ENCODE measurements at places on chromosomes 7 and 10. TPM values are rescaled to one million over a fixed set of nuclear protein-coding genes. Genes with fewer than 3 reads are reported as not detected.

The PRLHR gene
- not detected for total RNA-seq

The MSMB gene
- total RNA-seq, result not detected

The SEM1 gene
- 18.2 TPM for total RNA-seq

The ARMC3 gene
- total RNA-seq, result not detected

The C10orf143 gene
- 5.8 TPM for total RNA-seq

The EXOC4 gene
- 59.9 TPM for total RNA-seq

The CLRN3 gene
- total RNA-seq, result not detected

The AKR1C1 gene
- 2.6 TPM for total RNA-seq

- no peak for DNase-seq
- no peak overlapping the region for H3K4me3 ChIP-seq
- H3K36me3 ChIP-seq, result no peaks in the 10 kb centered on the region
- H3K27me3 ChIP-seq, result no peaks in the 10 kb centered on the region
Measured at GRCh38 chr10:98339799-98340198, 71.8 kb upstream of the LOXL4 start.

- no peak overlapping the region for H3K4me3 ChIP-seq
- peaks cover 3% of the 10 kb centered on the region for H3K4me1 ChIP-seq
- no peak overlapping the region for H3K27ac ChIP-seq
- DNase-seq, result no peak
Measured at GRCh38 chr7:90212149-90212495, 582 bp downstream of the STEAP2 start.

GRCh38 chr10:20443094-20443493 is 454.0 kb downstream of the NEBL start:
- no peaks in the 10 kb centered on the region for H3K4me1 ChIP-seq
- H3K4me3 ChIP-seq, result no peak overlapping the region
- no peaks in the 10 kb centered on the region for H3K27me3 ChIP-seq

GRCh38 chr7:113698556-113699220 is 220.1 kb downstream of the PPP1R3A start:
- no peak for DNase-seq
- no peak overlapping the region for H3K4me3 ChIP-seq
- no peak overlapping the region for H3K27ac ChIP-seq

GRCh38 chr7:100556541-100556940 is 17.2 kb downstream of the SAP25 start:
- H3K27ac ChIP-seq, result no peak overlapping the region
- no peak overlapping the region for H3K4me3 ChIP-seq
- no peak for DNase-seq
- no peaks in the 10 kb centered on the region for H3K27me3 ChIP-seq

GRCh38 chr7:131548371-131548770 is 8.1 kb downstream of the PODXL start:
- H3K27me3 ChIP-seq, result no peaks in the 10 kb centered on the region
- H3K36me3 ChIP-seq, result no peaks in the 10 kb centered on the region
- DNase-seq, result no peak
- no peak overlapping the region for H3K4me3 ChIP-seq
- H3K27ac ChIP-seq, result no peak overlapping the region

- no peaks in the 10 kb centered on the region for H3K4me1 ChIP-seq
- H3K27me3 ChIP-seq, result peaks cover 13% of the 10 kb centered on the region
- H3K36me3 ChIP-seq, result no peaks in the 10 kb centered on the region
- DNase-seq, result no peak
Measured at GRCh38 chr10:30671026-30671616, 41.6 kb upstream of the LYZL2 start.

DNA sequence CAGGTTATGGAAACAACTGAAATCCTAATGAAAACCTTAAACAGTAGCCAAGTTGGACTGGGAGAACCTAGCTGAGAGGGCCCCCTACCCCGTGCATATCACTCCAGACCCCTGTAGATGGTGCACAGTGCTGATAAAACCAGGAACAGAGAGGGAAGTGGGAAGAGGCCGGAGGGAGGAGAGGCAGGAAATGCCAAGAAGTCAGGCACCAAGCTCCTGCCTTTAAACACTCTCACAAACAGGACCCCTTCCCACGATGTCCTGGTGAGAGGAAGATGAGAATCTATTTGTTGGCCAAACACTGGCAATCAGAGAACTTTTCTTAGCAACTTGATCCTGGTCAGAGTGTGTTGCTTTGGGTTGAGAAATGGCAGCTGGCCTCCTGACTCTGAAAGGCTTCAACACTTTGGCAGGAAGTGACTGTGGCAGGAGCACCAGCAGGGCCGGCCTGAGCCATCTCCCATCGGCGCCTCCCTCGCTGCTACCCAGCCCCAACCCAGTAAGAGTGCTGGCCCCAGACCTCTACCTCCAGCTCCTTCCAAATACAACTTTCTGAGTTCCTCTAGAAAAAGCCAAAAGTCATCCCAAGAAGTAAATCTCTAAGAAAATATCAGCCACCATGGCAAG is 39.5 kb downstream of the GSDME start:
- H3K4me3 ChIP-seq, result no peak overlapping the region
- no peak overlapping the region for H3K27ac ChIP-seq
- no peaks in the 10 kb centered on the region for H3K4me1 ChIP-seq
- no peaks in the 10 kb centered on the region for H3K36me3 ChIP-seq
- DNase-seq, result no peak

DNA sequence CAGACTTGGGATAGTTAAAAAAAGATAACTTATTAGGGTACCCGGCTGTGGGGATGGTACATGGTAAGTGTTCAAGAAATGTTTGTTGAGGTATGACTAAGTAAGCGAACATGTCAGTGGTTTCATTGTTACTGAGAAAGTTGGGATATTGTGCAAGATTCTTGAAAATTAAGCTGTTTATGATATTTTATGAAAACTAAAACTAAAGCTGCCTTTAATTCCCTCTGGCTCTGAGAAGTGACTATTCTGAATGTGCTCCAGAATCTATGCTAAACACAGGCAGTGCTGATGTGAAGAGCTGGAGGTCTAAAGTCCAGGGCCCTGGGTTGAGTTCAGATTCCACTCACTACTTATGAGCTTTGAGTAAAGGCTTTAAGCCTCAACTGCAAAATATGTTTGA is 72.9 kb downstream of the AOAH start:
- no peaks in the 10 kb centered on the region for H3K27me3 ChIP-seq
- H3K4me1 ChIP-seq, result peaks cover 3% of the 10 kb centered on the region
- no peak overlapping the region for H3K4me3 ChIP-seq
- DNase-seq, result no peak
- peaks cover 3% of the 10 kb centered on the region for H3K36me3 ChIP-seq

GRCh38 chr7:77823787-77824186 is 25.2 kb downstream of the PHTF2 start:
- H3K4me3 ChIP-seq, result no peak overlapping the region
- H3K4me1 ChIP-seq, result peaks cover 15% of the 10 kb centered on the region
- no peaks in the 10 kb centered on the region for H3K27me3 ChIP-seq
- H3K36me3 ChIP-seq, result peaks cover 12% of the 10 kb centered on the region

DNA sequence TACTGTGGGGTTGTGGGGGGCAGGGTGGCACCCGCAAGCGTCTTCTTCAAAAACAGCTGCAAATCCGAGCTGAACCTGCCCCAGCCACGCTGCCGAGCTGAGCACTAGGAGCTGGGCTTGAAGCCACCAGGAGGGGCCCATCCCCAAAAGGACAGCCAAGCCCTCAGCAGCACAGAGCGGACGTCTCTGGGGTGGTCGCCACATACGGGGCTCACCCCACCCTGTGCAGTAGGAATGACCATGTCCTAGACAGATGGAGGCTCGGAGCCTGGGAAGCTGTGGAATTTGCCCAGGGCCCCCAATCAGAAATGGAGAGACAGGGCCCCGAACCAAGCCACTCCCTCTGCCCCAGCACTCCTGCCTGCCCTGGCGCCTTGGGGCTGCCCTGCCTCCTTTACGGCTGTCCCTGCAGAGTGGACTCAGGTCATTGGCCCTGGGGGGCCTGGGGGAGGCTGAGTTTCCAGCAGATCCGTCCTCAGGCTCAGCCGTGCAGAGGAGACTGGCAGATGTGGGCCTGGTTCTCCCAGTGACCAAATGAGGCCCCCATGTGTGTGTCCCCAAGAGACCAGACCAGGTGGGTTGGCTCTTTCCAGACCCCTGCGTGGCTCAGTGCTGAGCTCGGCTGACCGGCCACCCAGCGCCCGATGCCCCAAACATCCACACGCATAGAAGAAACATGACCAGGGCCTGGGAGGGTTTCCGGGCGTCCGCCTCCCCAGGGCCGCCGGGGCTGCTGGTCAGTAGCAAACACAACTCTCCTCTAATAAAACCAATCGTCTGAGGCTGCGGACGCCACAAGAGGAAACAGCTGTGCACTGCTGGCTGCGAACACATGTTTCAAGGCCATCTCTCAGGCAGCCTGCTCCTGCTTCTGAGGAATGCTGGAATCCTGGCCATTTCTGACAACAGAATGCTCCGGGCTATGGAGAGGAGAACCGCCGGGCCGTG is 54.9 kb downstream of the PDGFA start:
- no peak for DNase-seq
- no peaks in the 10 kb centered on the region for H3K4me1 ChIP-seq
- no peaks in the 10 kb centered on the region for H3K27me3 ChIP-seq
- no peak overlapping the region for H3K27ac ChIP-seq
- no peak overlapping the region for H3K4me3 ChIP-seq
- no peaks in the 10 kb centered on the region for H3K36me3 ChIP-seq

- no peaks in the 10 kb centered on the region for H3K27me3 ChIP-seq
- peaks cover 3% of the 10 kb centered on the region for H3K36me3 ChIP-seq
- H3K4me1 ChIP-seq, result peaks cover 38% of the 10 kb centered on the region
Measured at GRCh38 chr7:129950191-129950932, 2.4 kb downstream of the UBE2H start.

DNA sequence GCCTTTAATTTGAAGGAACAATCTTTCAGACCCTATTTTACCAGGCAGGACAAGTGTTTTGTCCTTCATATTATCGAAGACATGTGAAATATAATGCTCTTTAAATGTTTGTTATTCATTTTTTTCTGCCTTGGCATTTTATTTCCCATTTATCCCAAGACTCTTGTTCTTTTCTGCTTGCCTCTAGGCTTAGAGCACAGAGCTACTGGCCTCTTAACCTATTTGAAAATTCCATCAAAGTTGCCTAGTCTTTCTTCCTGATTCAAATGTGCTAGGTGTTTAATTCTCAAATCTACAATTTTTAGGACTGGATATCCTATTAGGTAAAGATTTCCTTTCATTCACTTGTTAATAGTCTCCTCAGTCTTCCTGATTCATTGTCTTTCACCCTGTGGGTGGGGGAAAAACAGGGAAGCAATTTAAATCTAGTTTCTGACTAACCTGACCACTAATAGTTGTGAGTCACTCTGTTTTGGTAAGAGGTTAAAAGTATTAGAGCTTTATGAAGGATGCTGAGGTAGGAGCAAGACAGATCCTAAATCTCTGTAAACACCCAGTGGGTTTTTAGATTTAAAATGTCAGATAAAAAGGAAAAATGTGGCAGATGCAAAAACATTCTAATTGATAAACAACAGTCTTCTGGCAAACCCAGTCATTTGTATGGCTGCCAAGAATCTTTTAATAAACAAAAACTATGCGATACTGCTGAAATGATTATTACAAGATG is 1.5 kb downstream of the LIPK start:
- DNase-seq, result no peak
- no peaks in the 10 kb centered on the region for H3K27me3 ChIP-seq
- H3K36me3 ChIP-seq, result no peaks in the 10 kb centered on the region
- no peak overlapping the region for H3K4me3 ChIP-seq
- H3K27ac ChIP-seq, result no peak overlapping the region

DNA sequence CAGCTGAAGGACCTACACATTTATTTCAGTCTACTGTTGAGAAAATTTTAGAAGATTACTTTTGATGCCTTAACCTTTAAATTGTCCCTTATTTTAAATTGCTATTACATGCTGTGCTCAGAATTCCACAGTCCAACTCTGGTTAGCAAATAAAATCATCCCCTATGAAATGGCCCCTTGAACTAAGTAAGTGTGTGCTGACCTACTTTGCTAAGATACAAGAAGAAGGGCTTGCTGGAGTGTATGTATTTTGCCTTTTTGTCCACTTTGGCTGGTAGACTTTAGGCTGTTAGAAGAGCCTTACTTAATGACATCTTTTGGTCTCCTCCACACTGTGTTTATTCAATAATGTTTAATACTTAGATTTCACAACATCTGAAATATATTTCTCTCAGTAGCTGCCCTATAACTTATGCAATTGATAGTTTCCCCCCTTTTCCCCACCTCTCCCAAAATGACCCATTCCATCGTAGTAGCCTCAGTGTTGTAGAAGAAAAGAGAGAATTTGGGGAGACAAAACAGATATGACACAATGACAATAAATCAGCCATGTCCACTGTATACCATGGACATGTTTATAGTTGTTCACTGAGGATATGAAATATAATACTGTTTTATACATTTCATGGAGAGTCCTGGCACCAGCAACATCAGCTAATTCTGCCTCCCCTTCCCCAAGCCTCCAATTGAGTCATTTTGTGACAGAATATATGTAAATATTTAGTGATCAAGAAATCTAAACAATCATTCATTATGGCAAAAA is 107.8 kb upstream of the ASAH2 start:
- no peaks in the 10 kb centered on the region for H3K4me1 ChIP-seq
- no peak overlapping the region for H3K27ac ChIP-seq
- no peak overlapping the region for H3K4me3 ChIP-seq
- H3K36me3 ChIP-seq, result no peaks in the 10 kb centered on the region
- DNase-seq, result no peak
- H3K27me3 ChIP-seq, result no peaks in the 10 kb centered on the region

GRCh38 chr7:130650611-130651120 is 17.9 kb downstream of the COPG2 start:
- no peaks in the 10 kb centered on the region for H3K4me1 ChIP-seq
- no peak for DNase-seq
- no peaks in the 10 kb centered on the region for H3K36me3 ChIP-seq
- H3K27ac ChIP-seq, result no peak overlapping the region
- H3K27me3 ChIP-seq, result no peaks in the 10 kb centered on the region

- no peak overlapping the region for H3K4me3 ChIP-seq
- H3K36me3 ChIP-seq, result no peaks in the 10 kb centered on the region
- peaks cover 3% of the 10 kb centered on the region for H3K27me3 ChIP-seq
- no peaks in the 10 kb centered on the region for H3K4me1 ChIP-seq
Measured at GRCh38 chr7:156460858-156461627, 179.5 kb upstream of the RNF32 start.

DNA sequence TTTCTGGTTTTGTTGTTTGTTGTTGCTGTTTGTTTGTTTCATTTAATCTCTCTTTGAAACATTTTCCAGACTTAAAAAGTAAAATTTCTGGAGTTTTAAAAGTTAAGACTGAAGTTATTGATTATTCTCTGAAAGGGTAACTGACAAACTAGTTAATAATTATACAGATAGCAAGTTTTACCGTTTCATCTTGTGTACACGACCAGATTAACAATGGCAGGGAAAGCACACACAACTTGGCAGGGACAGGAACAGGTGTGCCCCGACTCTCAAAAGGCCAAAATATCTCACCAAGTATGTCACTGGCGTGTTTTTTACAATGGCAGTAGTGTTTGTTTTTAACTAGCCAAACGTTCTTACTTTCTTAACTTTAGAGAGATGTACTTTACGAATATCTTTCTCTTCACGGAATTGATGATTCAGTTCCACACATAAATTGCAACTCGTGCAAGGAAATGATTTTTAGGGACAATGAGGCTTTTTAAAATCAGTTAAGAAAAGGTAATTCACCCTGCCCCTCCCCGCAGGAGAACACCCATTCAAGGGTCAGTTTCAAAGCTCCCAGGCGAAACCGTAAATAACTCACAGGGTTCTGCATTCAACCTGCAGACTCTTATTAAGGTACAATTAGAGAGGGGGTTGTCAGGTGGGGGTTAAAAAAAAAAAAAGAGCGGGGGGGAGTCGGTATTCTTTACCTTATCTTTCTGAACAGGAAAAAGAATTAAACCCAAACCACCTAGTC is 3.5 kb downstream of the CTBP2 start:
- no peak overlapping the region for H3K27ac ChIP-seq
- H3K27me3 ChIP-seq, result peaks cover 51% of the 10 kb centered on the region
- no peak overlapping the region for H3K4me3 ChIP-seq

- H3K27me3 ChIP-seq, result no peaks in the 10 kb centered on the region
- H3K27ac ChIP-seq, result no peak overlapping the region
- no peaks in the 10 kb centered on the region for H3K36me3 ChIP-seq
- no peak overlapping the region for H3K4me3 ChIP-seq
Measured at GRCh38 chr10:78203915-78204818, 170.5 kb downstream of the RPS24 start.

All from CD4-positive, alpha-beta T cell (primary cell).